Activated B cell treated with CpG ODN at 0.5 μM for 24 hours (primary cell): ENCODE measurements at places on chromosomes 4 and X. TPM values are rescaled to one million over a fixed set of nuclear protein-coding genes. Genes with fewer than 3 reads are reported as not detected.

The MGARP gene
- not detected in 2 replicates for total RNA-seq

GRCh38 chrX:145817331-145818185 lies at the start of gene SLITRK2:
TSS of gene SLITRK2 (plus strand) at chrX:145817829. CDS start at chrX:145822426, 4,597 bp downstream.
- no peaks in the 10 kb centered on the region for H3K4me1 ChIP-seq
- DNase-seq, result no peak
- no peak within 1 kb of the TSS for H3K27ac ChIP-seq
- H3K4me3 ChIP-seq, result no peak within 1 kb of the TSS

The ZNF732 gene
- not detected in 2 replicates for total RNA-seq

DNA sequence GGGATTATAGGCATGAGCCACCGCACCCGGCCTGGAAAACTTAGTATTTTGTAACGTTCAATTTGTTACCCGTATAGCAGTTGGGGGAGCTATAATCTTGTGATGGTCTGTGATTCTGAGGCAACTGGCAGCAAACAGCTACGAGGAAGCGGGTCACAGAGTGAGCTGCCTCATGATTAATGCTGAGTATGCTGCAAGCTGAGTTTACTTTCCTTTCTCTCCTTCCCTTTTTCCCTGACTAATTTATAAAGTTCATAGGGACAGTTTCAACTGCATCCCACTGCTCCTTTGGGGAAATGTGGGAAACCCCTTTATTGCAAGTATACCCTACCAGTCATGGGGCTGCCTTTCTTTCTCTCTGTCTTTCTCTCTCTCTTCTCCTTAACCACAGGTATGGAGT lies 17.7 kb upstream of the ELOVL6 start:
- no peak overlapping the region for H3K27ac ChIP-seq
- no peaks in the 10 kb centered on the region for H3K36me3 ChIP-seq
- DNase-seq, result no peak

DNA sequence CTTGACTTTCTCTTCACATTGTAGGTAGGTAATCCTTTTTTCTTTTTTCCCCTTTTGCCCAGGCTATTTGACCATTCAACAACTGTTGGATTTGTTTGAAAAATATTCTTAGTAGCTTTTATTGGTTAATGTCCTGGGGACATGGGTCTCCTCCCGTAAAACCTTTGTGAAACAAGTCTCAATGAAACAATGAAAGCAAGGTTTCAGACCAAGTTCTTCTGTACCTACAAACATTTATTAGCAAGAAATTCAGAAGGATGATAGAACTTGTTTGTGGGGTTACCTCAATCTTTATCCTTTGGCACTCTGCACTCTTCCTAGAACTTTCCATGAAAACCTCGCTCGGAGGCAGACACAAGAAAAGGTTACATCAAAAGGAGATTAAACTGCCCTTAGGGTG lies 190.7 kb upstream of the ANK2 start:
- H3K36me3 ChIP-seq, result no peaks in the 10 kb centered on the region
- H3K4me3 ChIP-seq, result no peak overlapping the region
- no peak overlapping the region for H3K27ac ChIP-seq
- no peak for DNase-seq
- H3K4me1 ChIP-seq, result no peaks in the 10 kb centered on the region

DNA sequence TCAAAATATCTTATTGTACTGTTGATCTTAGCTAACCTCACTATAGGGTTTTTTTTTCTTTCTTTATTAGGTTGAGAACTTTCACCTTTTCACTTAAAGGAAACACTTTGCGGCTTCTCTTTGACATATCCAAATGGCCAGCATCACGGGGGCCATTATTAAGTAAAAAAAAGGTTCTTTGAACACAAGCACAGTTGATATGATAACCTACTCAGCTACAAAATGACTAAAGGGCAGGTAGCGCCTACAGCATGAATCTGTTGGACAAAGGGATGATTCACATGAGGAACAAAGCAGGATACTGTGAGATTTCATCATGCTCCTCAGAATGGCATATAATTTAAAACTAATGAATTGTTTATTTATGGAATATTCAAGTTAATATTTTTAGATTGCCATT lies 119.6 kb downstream of the CCSER1 start:
- H3K27me3 ChIP-seq, result no peaks in the 10 kb centered on the region
- no peak overlapping the region for H3K4me3 ChIP-seq
- H3K27ac ChIP-seq, result no peak overlapping the region
- no peak for DNase-seq
- H3K36me3 ChIP-seq, result no peaks in the 10 kb centered on the region

The SPCS3 gene
- 106 and 110 TPM in 2 replicates for total RNA-seq

DNA sequence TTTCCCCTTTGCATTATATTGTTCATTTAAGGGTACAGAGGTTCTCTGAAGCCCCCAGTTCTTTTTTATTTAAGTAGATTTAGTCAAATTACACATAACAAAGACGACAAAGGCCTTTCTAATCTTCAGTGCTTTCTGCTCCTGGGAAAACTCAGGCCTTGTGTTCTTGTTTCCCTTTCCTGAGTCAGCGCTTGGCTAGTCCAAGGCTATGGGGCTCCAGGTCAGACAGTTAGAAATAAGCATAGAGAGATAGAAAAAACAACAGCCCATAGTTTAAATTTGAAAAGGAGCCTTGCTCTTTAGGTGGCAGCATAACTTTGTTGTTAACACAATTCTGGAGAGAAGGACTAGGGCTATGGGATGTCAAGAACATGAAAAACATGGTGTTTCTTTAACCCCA lies 97.3 kb downstream of the PPP1R2C start:
- no peak overlapping the region for H3K4me3 ChIP-seq
- H3K27me3 ChIP-seq, result no peaks in the 10 kb centered on the region
- H3K27ac ChIP-seq, result no peak overlapping the region
- no peaks in the 10 kb centered on the region for H3K4me1 ChIP-seq
- no peak for DNase-seq

The PTCHD1 gene
- 0.02 TPM in 1 of 2 replicates, not detected in the other for total RNA-seq

GRCh38 chrX:153649178-153649914 lies 2.3 kb downstream of the DUSP9 start:
- no peaks in the 10 kb centered on the region for H3K4me1 ChIP-seq
- no peak overlapping the region for H3K27ac ChIP-seq
- peaks cover 1% of the 10 kb centered on the region for H3K27me3 ChIP-seq
- no peak for DNase-seq
- H3K4me3 ChIP-seq, result no peak overlapping the region

DNA sequence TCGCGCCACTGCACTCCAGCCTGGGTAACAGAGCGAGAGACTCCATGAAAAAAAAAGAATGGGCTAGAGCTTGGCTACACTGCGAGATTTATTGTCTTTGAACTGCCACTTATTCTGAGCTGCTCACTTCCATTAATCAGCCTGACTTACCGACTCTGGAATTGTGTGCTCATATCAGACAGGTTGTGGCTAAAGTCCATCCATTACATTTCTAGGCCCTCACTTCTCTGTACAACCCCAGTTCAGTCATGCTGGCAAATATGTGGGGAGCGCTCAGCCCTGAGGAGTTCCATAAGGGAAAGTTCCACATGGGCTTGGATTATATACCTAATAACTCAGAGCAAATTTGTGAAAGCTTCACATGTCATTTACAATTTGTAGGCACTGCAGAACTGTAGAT lies 270.6 kb downstream of the TRIML1 start:
- H3K4me3 ChIP-seq, result no peak overlapping the region
- no peaks in the 10 kb centered on the region for H3K27me3 ChIP-seq
- no peak overlapping the region for H3K27ac ChIP-seq
- no peaks in the 10 kb centered on the region for H3K36me3 ChIP-seq

DNA sequence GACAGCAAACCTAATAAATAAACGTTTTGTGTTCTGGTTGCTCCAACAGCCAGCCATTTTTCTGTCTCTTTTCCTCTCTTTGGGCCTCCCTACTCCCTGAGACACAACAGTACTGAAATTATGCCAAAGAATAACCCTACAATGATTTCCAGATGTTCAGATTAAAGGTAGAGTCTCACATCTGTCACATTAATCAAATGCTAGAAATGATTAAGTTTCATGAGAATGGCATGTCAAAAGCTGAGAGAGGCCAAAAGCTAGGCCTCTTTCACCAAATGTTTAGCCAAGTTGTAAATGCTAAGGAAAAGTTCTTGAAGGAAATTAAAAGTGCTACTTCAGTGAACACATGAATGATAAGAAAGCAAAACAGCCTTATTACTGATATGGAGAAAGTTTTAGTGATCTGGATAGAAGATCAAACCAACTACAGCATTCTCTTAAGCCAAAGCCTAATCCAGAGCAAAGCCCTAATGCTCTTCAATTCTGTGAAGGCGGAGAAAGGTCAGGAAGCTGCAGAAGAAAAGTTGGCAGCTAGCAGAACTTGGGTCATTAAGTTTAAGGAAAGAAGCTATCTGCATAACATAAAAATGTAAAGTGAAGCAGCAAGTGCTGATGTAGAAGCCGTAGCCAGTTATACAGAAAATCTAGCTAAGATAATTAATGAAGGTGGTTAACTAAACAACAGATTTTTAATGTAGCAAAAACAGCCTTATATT lies 182.1 kb upstream of the NUDT6 start:
- no peak overlapping the region for H3K4me3 ChIP-seq
- no peaks in the 10 kb centered on the region for H3K27me3 ChIP-seq
- peaks cover 9% of the 10 kb centered on the region for H3K36me3 ChIP-seq
- no peak for DNase-seq
- H3K4me1 ChIP-seq, result no peaks in the 10 kb centered on the region

The SPP1 gene
- not detected in 2 replicates for total RNA-seq

DNA sequence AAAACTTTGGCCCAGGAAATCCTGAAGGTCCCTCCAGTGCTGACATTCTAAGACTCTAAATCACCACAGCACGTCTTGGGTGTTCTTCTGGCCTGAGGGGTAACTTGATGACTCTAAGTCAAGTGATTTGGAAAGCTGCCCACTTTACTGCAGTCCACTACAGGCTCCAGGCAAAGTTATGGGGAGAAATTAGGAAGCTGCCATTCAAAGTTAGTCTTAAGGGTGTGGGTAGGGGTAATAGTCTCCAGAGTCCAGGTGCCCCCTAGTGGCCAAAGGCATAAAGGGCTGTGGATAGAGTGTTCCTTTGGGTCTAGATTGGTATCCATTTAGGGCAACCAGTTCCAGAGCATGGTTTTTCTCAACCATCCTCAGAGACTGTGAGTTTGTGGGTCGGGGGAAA lies 38.7 kb upstream of the SLC16A2 start:
- no peaks in the 10 kb centered on the region for H3K36me3 ChIP-seq
- H3K27ac ChIP-seq, result no peak overlapping the region
- H3K4me1 ChIP-seq, result no peaks in the 10 kb centered on the region
- DNase-seq, result peak; percentile 13
- no peak overlapping the region for H3K4me3 ChIP-seq

- peaks cover 23% of the 10 kb centered on the region for H3K36me3 ChIP-seq
- H3K4me1 ChIP-seq, result peaks cover 60% of the 10 kb centered on the region
- no peaks in the 10 kb centered on the region for H3K27me3 ChIP-seq
- no peak overlapping the region for H3K27ac ChIP-seq
Measured at GRCh38 chr4:75666299-75666698, 6.9 kb downstream of the G3BP2 start.

GRCh38 chr4:148091896-148092295 lies 350.3 kb downstream of the NR3C2 start:
- DNase-seq, result no peak
- no peak overlapping the region for H3K4me3 ChIP-seq
- no peak overlapping the region for H3K27ac ChIP-seq
- peaks cover 3% of the 10 kb centered on the region for H3K36me3 ChIP-seq
